ENCODE measurements at places on chromosomes 12 and 14.

- DNase-seq, result no peak
Observed at GRCh38 chr12:49784756-49785409, 43.3 kb downstream of the NCKAP5L start.

GRCh38 chr12:55666508-55666907, 29.8 kb downstream of the OR10P1 start:
- no peak for DNase-seq

- DNase-seq, result no peak
Observed at GRCh38 chr14:55057919-55058318, 6.5 kb downstream of the MAPK1IP1L start.

DNA sequence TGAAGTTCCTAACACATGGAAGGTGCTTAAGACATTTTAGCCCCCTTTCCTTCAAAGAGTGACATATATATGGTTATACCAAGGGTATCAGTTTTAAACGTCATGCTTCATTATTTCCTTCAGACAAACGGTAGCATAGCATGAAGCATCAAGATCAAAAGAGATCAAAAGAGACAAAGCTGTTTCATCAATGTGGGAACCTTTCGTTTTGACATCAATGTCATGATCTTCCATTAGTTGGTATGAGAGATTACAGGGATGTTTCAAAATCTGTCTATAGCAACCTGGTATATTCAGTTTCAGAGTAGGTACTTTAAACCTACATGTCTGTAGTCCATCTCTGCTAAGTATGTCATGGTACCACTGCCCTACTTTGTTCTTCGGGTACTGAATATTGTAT, 28.3 kb downstream of the PUS7L start:
- DNase-seq, result no peak

- no peak for DNase-seq
Observed at GRCh38 chr12:117333331-117333881, 28.0 kb downstream of the NOS1 start.

DNA sequence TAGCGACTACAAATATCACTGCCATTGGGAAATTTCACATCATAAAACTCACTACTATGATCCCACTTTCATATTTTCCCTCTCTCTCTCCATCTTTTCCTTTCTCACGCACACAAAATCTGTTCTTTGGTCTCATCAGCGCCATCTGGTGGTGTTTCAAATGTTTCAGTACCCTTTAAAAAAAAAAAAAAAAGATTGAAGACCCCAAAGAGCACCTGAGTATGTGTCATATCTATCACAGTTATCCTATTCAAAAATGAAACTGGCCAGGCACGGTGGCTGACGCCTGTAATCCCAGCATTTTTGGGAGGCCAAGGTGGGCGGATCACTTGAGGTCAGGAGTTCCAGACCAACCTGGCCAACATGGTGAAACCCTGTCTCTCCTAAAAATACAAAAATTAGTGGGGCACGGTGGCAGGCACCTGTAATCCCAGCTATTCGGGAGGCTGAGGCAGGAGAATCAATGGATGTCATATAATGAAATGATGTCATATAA, 72.4 kb downstream of the TTC9 start:
- no peak for DNase-seq
